ENCODE measurements at places on chromosomes 6 and 20.
A peak's percentile ranks its signal among the peaks of the same experiment; 100 is the strongest.

DNA sequence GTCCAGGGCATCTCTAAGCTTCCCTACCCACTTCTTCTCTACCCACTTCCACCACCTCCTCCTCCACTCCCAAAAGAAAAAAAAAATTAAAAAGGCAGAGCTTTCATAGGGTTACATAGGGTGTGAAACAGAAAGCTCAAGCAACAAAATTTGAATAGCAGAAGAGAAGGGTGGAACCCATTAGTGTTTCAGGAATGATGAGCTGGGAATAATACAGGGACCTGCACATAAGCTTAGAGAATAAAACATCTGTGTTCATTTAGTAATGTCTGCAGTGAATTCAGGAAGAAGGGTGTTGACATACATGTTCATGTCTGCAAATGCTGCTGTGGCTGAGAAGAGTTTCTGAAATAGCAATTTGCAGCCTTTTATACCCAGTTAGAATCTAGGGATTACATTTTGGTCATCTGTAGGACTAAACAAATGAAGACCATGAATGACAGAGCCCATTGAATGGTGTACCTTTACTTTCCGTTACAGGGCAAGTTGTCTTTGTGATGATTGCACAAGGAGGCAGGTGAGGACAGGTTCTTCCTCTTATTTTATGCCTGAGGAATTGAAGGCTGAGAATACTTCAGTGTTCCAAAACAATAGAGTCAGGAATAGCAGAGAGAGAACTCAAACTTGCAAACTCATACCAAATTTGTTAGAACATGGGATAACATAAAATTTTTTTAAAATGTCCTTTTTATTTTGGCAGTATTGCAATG is 975.1 kb downstream of the TFAP2A start:
- no peak for DNase-seq

- DNase-seq, result no peak
Measured at GRCh38 chr6:109949281-109950065, 28.6 kb upstream of the GPR6 start.

DNA sequence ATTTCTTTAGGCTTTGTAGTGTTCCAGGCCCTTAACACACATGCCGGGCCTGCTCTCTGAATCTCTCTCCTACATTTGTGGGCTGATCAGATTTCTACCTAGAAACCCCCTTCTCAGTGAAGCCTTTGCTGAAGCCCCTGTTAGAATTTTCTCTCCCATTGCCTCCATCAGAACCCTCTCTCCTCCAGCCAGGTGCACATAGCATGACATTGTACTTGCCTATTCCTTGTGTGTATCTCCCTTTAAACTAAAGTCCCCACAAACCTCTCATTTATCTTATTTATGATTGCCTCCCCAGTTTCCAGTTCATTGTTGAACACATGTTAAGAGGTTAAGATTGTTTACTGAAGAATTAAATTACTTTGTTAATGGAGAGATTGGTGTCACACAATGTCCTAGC is 325.5 kb upstream of the CITED2 start:
- no peak for DNase-seq

- peak; percentile 37 for DNase-seq
Measured at GRCh38 chr20:47421076-47421475, 64.6 kb upstream of the ZMYND8 start.

- peak; percentile 4 for DNase-seq
Measured at GRCh38 chr20:3275966-3276679, 37.1 kb upstream of the SLC4A11 start.

GRCh38 chr20:50098259-50098658 is 14.7 kb downstream of the UBE2V1 start:
- DNase-seq, result no peak

DNA sequence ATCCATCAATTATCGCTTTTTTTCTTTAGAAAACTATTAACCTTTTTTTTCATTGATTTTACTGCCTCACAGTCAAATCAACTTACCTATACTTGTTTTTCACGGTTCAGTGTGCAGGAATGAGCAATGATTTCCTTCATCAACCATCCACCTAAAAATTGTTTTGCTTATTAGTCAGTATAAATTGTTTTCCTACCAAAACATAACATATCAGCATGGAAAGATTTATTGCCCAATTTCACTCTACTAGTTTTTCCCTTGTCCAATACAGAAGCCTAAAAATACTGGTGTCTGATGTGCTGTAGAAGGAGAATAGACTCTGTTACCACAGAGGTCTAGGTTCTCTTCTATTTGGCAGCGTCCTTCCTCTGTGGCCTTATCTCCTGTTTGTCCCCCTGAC is 558.2 kb upstream of the CITED2 start:
- DNase-seq, result no peak

- no peak for DNase-seq
Measured at GRCh38 chr6:75609639-75610590, 8.2 kb downstream of the SENP6 start.
